ENCODE measurements at places on chromosomes 4 and X. TPM values are rescaled to one million over a fixed set of nuclear protein-coding genes. Genes with fewer than 3 reads are reported as not detected.

The RNF128 gene
- not detected for total RNA-seq

The ZIC3 gene
- not detected for total RNA-seq

The CHRNA9 gene
- not detected for total RNA-seq

The ATP5ME gene
- 205 TPM for total RNA-seq

The PLP2 gene
- total RNA-seq: 267 TPM

The DNAAF6 gene
- not detected for total RNA-seq

The SSX4B gene
- not detected for total RNA-seq

The PABPC1L2A gene
- total RNA-seq: not detected

The AWAT1 gene
- total RNA-seq: not detected

The DRP2 gene
- 0.88 TPM for total RNA-seq

The ZFYVE28 gene
- total RNA-seq: 40.1 TPM

The MTMR8 gene
- 5.7 TPM for total RNA-seq

The FABP2 gene
- not detected for total RNA-seq

The PAGE5 gene
- total RNA-seq: not detected

The RAB39B gene
- 13.6 TPM for total RNA-seq

The DIPK2B gene
- not detected for total RNA-seq

The KLHL13 gene
- total RNA-seq: not detected

The CLCN4 gene
- total RNA-seq: not detected

The FAM9B gene
- total RNA-seq: not detected

The PPEF2 gene
- total RNA-seq: not detected

The FGF5 gene
- not detected for total RNA-seq

The SGCB gene
- 15.6 TPM for total RNA-seq

The SPANXD gene
- not detected for total RNA-seq

The GABRG1 gene
- not detected for total RNA-seq

The CFAP299 gene
- total RNA-seq: not detected

The ERAS gene
- not detected for total RNA-seq

The MAGEC2 gene
- total RNA-seq: not detected

The ADH1A gene
- not detected for total RNA-seq

The CXCL8 gene
- 13.2 TPM for total RNA-seq

The SEPTIN6 gene
- total RNA-seq: 219 TPM

The XAGE1B gene
- not detected for total RNA-seq

The GNRHR gene
- total RNA-seq: not detected

The CT45A10 gene
- not detected for total RNA-seq

The ACOT9 gene
- 37.3 TPM for total RNA-seq

The TMSB4X gene
- 11,021 TPM for total RNA-seq

The APLN gene
- total RNA-seq: 0.15 TPM

The PI4K2B gene
- 49.2 TPM for total RNA-seq

The PLS3 gene
- total RNA-seq: 0.63 TPM

The TRPC3 gene
- total RNA-seq: 1.1 TPM

The PAK3 gene
- 2.0 TPM for total RNA-seq

The SUPT20HL1 gene
- total RNA-seq: not detected

The ZGRF1 gene
- total RNA-seq: 28.9 TPM

The PROM1 gene
- total RNA-seq: not detected

The CABS1 gene
- not detected for total RNA-seq

The DCX gene
- not detected for total RNA-seq

The TRIM2 gene
- 0.20 TPM for total RNA-seq

The TBC1D19 gene
- total RNA-seq: 5.6 TPM

The WDR17 gene
- total RNA-seq: 0.78 TPM

The SHOX gene
- total RNA-seq: not detected

The CENPVL3 gene
- not detected for total RNA-seq

The GLRA2 gene
- total RNA-seq: not detected

The HOPX gene
- 215 TPM for total RNA-seq

Measured in activated CD4-positive, alpha-beta memory T cell treated with anti-CD3 and anti-CD28 coated beads, Interleukin-2, amount 10 ng/mL, durations not matched to agents 7 days and 5 days (primary cell).